Right hindlimb (tissue), 1 donor: ENCODE measurements at places on chromosomes 13 and 19.
A peak's percentile ranks its signal among the peaks of the same experiment; 100 is the strongest.

GRCh38 chr13:26325876-26326275, 71.9 kb downstream of the CDK8 start:
- no peak for DNase-seq

- DNase-seq: no peak
Measured at GRCh38 chr13:109157275-109157674, 527.9 kb downstream of the MYO16 start.

GRCh38 chr13:19606152-19606551, 27.3 kb upstream of the MPHOSPH8 start:
- DNase-seq: no peak

DNA sequence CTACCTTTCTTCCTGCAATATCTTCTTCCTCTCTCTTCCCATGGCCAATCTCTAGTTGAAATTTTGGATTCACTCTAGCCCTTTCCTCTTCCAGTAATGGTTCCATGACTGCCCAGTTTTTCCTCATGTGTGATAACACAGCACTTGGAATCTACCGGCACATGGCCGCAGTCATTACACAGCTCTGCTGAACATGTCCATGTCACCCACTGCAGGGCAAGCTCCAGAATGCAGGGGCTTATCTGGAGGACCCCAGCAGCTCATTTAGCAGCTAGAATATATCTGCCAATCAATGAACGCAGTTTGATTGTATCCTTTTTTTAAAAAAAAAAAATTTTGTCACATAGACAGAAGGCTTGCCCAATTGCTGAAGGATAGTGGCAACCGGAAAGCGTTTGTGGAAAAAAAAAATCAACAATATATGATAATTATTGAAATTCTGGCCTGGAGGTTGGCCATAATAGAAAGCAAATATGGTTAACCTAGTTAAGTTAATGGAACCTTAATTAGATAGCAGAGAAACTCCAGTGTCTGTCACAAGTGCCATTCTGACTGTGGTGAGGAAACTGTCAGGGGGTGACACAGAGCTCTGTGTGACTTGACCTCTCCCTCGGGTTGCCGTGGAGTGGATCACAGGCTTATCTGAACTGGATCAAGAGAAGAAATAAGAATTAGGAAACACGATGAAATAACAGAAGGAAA, 426.7 kb downstream of the LIG4 start:
- DNase-seq: no peak

- no peak for DNase-seq
Measured at GRCh38 chr19:7295912-7296536, 1.8 kb upstream of the INSR start.

DNA sequence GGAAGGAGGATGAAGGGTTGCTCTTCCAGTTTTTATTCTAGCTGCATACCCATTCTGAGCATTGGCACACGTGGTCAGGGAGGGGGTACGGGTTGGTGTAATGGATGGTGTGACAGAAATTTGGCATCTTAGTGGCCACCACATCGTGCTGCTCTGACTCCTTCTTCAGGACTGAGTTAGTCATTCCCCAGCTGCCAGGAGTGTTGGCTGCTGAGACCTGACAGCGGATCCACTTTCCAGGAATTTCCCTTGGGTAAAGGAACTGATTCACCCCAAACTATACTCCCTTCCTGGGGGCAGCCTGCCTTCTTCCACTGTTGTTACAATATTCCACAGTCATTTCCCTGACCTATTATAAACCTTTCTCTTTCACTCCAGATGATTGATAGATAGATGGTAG, 595.5 kb upstream of the KLHL1 start:
- no peak for DNase-seq

DNA sequence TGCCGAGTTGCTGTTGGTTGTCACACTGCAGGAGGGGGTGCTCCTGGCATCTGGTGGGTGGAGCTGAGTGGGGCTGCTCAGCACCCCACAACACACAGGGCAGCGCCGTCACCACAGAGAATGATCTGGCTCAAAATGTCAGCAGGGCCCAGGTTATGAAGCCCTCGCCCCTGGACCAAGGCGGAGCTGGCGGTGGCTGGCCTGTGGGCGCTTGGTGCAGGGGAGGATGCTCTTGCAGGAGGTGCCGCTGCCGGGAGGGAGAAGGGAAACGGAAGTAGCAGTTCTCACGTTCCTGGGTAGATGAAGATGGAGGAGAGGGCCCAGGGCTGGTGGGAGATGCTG, 14.2 kb upstream of the LENG8 start:
- DNase-seq: peak; percentile 28

- no peak for DNase-seq
Measured at GRCh38 chr13:69553976-69554375, 553.6 kb upstream of the ATXN8OS start.

DNA sequence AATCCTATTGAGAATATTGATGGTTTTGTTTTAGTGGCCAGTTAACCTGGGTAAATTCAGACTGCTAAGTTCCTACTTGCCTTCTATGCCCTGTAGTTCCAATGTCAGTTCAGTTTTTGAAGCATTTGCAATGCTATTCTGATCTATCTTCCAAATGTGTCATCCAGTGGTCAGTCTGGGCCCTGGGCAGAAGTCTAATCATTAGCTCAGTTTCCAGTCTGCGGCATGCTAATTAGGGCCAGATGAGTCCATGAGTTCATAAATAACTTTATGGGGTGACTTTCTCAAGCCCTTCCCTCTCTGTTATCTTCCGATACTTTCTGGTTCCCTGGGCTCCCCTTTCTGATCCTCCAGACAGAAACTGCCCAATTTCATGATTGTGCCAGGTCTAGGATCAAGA, 32.7 kb downstream of the FAM187B start:
- DNase-seq: no peak
